ENCODE measurements at places on chromosomes 3 and 15.

GRCh38 chr15:99437315-99438223 is 128.2 kb upstream of the MEF2A start:
- DNase-seq = peak; percentile 23

DNA sequence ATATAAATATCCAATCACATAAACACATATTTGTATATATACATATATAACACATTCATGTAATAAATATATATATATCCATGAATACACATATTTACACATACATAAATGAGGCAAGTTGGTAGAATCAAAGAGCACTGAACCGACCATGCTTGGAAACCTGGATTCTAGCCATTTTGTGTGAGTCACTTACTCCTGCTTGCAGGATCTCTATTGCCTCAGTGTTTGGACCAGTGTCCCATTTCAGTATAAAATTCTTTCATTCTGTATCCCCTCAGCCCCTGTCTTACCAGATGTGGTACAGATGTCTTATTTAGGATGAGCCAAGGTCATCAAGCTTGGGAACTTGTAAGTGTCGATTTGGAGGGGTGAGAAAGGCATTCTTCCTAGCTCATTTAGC is 391.4 kb upstream of the FRG2C start:
- DNase-seq = no peak

- DNase-seq = no peak
These were observed 23.0 kb upstream of the UBE2Q2 start for GRCh38 chr15:75820206-75820605.

- DNase-seq = no peak
These were observed 7.3 kb downstream of the PRKCD start for GRCh38 chr3:53168175-53168923.

GRCh38 chr3:46883054-46883829 is 5.7 kb downstream of the PTH1R start:
- DNase-seq = no peak

Data from stimulated activated CD8-positive, alpha-beta memory T cell treated with anti-CD3 and anti-CD28 coated beads, Interleukin-4, amount 100 ng/mL, for 48 hours (primary cell).